ENCODE measurements at places on chromosomes 12 and 14. TPM values are rescaled to one million over a fixed set of nuclear protein-coding genes. Genes with fewer than 3 reads are reported as not detected.
A peak's percentile ranks its signal among the peaks of the same experiment; 100 is the strongest.

The TMEM19 gene
- 18.3 TPM for total RNA-seq

DNA sequence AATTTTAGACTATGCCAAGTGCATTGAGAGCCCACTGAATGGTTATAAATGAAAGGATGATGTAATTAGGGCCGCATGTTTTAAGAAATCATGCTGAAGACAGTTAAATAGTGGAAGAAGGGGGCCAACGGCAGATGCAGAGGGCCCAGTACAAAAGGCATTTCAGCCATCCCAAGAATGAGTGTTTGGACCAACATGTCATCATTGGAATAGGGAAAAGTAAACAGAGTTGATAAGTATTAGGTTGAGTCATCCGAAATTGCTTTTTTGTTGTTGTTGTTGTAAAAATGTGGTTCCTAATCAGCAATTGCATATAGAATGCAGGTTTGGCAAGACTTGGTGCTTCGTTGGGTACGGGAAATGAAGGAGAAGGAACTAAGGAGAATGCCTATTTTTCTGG lies 29.5 kb downstream of the BMP4 start:
- DNase-seq, result no peak
- no peaks in the 10 kb centered on the region for H3K4me1 ChIP-seq
- no peak overlapping the region for H3K27ac ChIP-seq
- H3K36me3 ChIP-seq, result no peaks in the 10 kb centered on the region
- no peaks in the 10 kb centered on the region for H3K27me3 ChIP-seq

- DNase-seq, result no peak
- H3K27ac ChIP-seq, result no peak overlapping the region
Observed at GRCh38 chr12:25377469-25378177, 126.9 kb upstream of the KRAS start.

GRCh38 chr14:101101456-101102056 lies 198.0 kb upstream of the RTL1 start:
- peaks cover 9% of the 10 kb centered on the region for H3K27me3 ChIP-seq
- no peak overlapping the region for H3K4me3 ChIP-seq
- H3K36me3 ChIP-seq, result no peaks in the 10 kb centered on the region
- no peaks in the 10 kb centered on the region for H3K4me1 ChIP-seq
- no peak for DNase-seq

DNA sequence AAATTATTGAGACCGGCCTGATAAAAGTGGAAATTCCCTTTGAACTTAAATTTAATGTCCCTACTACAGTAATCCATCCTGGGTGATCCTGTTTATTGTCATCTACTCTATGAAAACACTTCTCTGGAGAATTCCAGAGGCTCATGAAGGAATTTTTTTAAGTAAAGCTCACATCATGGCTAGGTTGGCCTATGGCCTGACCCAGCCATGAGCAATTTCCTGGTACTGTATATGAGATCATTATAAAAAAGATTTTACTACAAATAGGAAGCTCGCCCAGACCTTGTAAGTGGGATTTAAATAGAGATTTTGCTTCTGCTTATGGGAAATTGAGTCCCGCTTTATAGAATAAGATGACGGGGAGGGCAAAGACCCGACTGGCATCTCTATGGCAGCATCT lies 215.5 kb downstream of the DPF3 start:
- H3K4me1 ChIP-seq, result no peaks in the 10 kb centered on the region
- DNase-seq, result no peak
- no peaks in the 10 kb centered on the region for H3K27me3 ChIP-seq
- no peak overlapping the region for H3K4me3 ChIP-seq

GRCh38 chr12:82688035-82688501 lies 1.4 kb downstream of the TMTC2 start:
- no peaks in the 10 kb centered on the region for H3K36me3 ChIP-seq
- DNase-seq, result no peak
- H3K4me1 ChIP-seq, result peaks cover 15% of the 10 kb centered on the region
- H3K27me3 ChIP-seq, result no peaks in the 10 kb centered on the region
- H3K4me3 ChIP-seq, result peak overlapping the region; percentile 95

GRCh38 chr14:38336298-38336697 lies 80.4 kb upstream of the CLEC14A start:
- no peaks in the 10 kb centered on the region for H3K4me1 ChIP-seq
- H3K36me3 ChIP-seq, result no peaks in the 10 kb centered on the region
- H3K4me3 ChIP-seq, result no peak overlapping the region
- H3K27ac ChIP-seq, result no peak overlapping the region

DNA sequence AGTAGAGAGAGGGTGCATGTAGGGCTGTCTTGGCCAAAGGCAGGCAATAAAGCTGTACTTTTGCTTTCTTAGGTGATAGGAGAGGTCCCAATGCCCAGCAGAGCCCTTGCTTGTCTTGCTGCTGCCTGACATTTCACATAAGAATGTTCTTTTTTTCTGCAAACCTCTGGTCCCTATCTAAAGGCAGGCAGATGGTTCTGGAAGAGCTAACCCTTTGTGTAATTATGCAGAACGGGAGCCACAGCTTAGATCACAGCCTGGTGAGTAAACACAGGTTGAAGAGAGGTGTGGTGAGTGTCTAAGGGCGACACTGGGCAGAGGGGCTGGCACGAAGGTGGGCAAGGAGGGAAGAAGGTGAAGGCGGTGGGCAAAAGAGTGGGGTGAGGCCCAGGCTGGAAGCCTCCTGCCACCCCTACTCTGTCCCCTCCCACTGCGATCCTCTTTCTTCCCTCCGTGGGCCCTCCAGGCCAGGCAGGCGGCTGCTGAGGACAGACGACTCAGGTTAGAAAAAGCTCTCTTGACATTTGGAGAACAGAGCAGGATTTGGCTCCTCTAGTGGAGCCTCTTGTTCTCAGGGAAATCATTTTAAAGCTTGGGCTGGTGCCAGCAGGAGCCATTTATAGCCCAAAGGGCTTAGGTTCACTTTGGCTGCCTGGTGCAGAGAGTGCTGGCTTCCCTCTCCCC lies 42.8 kb downstream of the PRMT8 start:
- H3K27me3 ChIP-seq, result no peaks in the 10 kb centered on the region
- H3K4me3 ChIP-seq, result no peak overlapping the region
- no peaks in the 10 kb centered on the region for H3K36me3 ChIP-seq
- DNase-seq, result peak; percentile 73
- peak overlapping the region; percentile 76 for H3K27ac ChIP-seq

GRCh38 chr14:94100847-94101246 lies 9.7 kb upstream of the IFI27 start:
- no peaks in the 10 kb centered on the region for H3K36me3 ChIP-seq
- H3K4me1 ChIP-seq, result no peaks in the 10 kb centered on the region
- no peaks in the 10 kb centered on the region for H3K27me3 ChIP-seq
- DNase-seq, result no peak
- H3K27ac ChIP-seq, result no peak overlapping the region

DNA sequence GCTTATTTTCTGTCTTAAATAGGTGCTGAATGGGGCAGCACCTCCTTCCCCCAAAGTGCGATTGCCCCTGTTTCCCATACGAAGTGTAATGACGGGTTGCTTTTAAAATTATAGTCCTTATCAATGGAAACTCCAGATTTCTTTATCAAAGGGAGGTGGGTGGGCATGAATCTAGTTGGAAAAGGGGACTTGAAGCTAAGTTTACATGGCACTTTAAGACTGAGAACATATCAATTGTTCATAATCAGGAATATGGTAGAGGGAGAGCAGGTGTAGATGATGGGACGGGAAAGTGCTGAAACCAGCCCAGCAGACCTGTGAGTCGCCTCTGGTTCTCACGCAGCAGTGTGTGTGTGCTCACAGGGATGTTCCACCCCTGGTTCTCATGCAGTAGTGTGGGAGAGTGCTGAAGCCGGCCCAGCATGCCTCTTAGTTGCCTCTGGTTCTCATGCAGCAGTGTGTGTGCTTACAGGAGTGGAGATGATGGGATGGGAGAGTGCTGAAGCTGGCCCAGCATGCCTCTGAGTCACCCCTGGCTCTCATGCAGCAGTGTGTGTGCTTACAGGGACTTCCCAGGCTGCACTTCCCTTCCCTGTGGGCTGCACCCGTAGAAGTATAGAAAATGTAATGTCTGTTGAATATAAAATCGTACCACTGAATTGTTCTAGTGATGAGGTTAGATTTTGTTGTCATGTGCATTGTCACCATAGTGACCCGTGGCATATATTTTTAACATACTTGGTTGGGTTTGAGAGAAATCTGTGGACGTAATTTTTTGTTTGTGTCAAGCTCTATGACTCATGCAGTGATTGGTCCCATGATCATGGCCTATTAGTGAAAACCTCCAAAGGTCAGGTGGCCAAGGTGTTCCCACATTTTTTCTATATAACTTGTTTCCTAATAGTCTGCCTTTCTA lies 51.6 kb downstream of the GPATCH2L start:
- no peaks in the 10 kb centered on the region for H3K4me1 ChIP-seq
- no peak overlapping the region for H3K27ac ChIP-seq
- no peak overlapping the region for H3K4me3 ChIP-seq
- H3K36me3 ChIP-seq, result peaks cover 81% of the 10 kb centered on the region

- H3K27ac ChIP-seq, result no peak overlapping the region
- H3K36me3 ChIP-seq, result no peaks in the 10 kb centered on the region
- no peak for DNase-seq
- H3K4me1 ChIP-seq, result no peaks in the 10 kb centered on the region
- H3K4me3 ChIP-seq, result no peak overlapping the region
Observed at GRCh38 chr12:67921286-67921685, 68.0 kb upstream of the IFNG-AS1 start.

The TAS2R20 gene
- total RNA-seq, result 0.42 TPM

The AKAP6 gene
- total RNA-seq, result 181 TPM

The SYCP3 gene
- not detected for total RNA-seq

The FGF6 gene
- total RNA-seq, result not detected

The PRH2 gene
- total RNA-seq, result not detected

The TAS2R50 gene
- 0.42 TPM for total RNA-seq

The CD4 gene
- 4.1 TPM for total RNA-seq

- no peak overlapping the region for H3K4me3 ChIP-seq
- no peaks in the 10 kb centered on the region for H3K27me3 ChIP-seq
- H3K36me3 ChIP-seq, result no peaks in the 10 kb centered on the region
Observed at GRCh38 chr14:32013083-32013482, 64.0 kb upstream of the ARHGAP5 start.

GRCh38 chr14:41167040-41167439 lies 439.6 kb upstream of the LRFN5 start:
- H3K4me3 ChIP-seq, result no peak overlapping the region
- H3K36me3 ChIP-seq, result no peaks in the 10 kb centered on the region
- no peaks in the 10 kb centered on the region for H3K4me1 ChIP-seq
- no peaks in the 10 kb centered on the region for H3K27me3 ChIP-seq

- H3K4me3 ChIP-seq, result no peak overlapping the region
- H3K27ac ChIP-seq, result no peak overlapping the region
- DNase-seq, result no peak
- H3K36me3 ChIP-seq, result peaks cover 9% of the 10 kb centered on the region
- no peaks in the 10 kb centered on the region for H3K27me3 ChIP-seq
- H3K4me1 ChIP-seq, result peaks cover 54% of the 10 kb centered on the region
Observed at GRCh38 chr12:124529565-124530276, 37.7 kb downstream of the NCOR2 start.

DNA sequence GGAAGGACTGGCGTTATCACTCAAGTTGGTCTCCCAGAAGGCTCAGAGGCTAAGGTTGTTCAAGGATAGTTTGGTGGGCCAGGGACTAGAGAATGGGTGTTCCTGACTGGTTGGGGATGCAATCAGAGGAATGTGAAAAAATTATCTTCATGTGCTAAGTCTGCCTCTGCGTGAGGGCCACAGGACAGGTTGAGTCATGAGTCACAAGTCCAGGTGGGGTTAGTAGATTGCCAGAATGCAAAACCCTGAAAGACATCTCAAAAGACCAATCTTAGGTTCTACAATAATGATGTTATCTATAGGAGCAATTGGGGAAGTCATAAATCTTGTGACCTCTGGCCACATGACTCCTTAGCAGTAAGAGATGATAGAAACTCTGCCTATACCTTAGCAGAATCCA lies 220.1 kb upstream of the EEA1 start:
- H3K4me1 ChIP-seq, result no peaks in the 10 kb centered on the region
- H3K36me3 ChIP-seq, result no peaks in the 10 kb centered on the region
- no peak overlapping the region for H3K27ac ChIP-seq
- no peak overlapping the region for H3K4me3 ChIP-seq
- no peak for DNase-seq
- no peaks in the 10 kb centered on the region for H3K27me3 ChIP-seq

GRCh38 chr14:38618514-38618913 lies 362.6 kb upstream of the CLEC14A start:
- H3K27me3 ChIP-seq, result no peaks in the 10 kb centered on the region
- H3K4me1 ChIP-seq, result no peaks in the 10 kb centered on the region
- DNase-seq, result no peak
- no peak overlapping the region for H3K27ac ChIP-seq
- no peaks in the 10 kb centered on the region for H3K36me3 ChIP-seq

DNA sequence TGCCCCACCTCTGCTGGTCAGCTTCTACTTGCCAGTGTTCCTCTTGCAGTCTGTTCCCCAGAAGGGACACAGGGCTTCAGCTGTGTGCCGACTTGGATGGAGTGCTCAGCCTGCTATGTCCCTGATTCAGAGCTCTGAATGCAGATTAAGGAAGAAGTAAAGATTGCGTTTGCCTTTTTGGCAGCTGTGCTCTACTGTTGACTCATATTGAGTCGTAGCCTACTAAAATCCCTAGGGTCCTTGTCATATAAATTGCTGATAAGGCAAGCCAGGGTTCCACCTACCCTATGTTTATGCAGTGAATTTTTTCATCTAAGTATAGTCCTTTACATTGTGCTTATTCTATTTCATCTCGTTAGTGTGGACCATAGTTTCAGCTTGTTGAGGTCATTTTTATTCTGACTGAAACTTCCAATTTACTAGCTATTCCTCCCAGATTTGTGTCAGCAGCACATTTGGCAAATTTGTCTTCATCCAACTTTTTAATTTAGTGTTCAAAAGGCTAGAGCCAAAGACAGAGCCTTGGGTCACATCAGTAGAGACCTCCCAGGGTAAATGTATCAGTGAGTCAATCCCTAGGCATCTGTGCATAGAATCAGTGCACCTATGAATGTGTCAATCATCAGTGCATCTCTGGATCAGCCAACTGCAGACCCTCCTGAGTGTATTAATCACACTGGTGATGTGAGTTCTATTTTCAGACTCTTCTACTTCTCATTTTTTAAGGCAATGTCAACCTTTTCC lies 31.9 kb downstream of the CACNA1C start:
- H3K27ac ChIP-seq, result peak overlapping the region; percentile 59
- no peak overlapping the region for H3K4me3 ChIP-seq
- H3K27me3 ChIP-seq, result no peaks in the 10 kb centered on the region
- DNase-seq, result peak; percentile 40
- H3K36me3 ChIP-seq, result no peaks in the 10 kb centered on the region
- peaks cover 39% of the 10 kb centered on the region for H3K4me1 ChIP-seq

GRCh38 chr12:67239061-67239460 lies 30.1 kb upstream of the CAND1 start:
- H3K4me1 ChIP-seq, result no peaks in the 10 kb centered on the region
- no peak overlapping the region for H3K27ac ChIP-seq
- no peak for DNase-seq
- H3K27me3 ChIP-seq, result no peaks in the 10 kb centered on the region
- no peak overlapping the region for H3K4me3 ChIP-seq
